Right lung (tissue), 10 donors: ENCODE measurements at places on chromosomes 6 and 20.

- DNase-seq, result no peak
Measured at GRCh38 chr6:155954149-155954548, 498.5 kb upstream of the NOX3 start.

DNA sequence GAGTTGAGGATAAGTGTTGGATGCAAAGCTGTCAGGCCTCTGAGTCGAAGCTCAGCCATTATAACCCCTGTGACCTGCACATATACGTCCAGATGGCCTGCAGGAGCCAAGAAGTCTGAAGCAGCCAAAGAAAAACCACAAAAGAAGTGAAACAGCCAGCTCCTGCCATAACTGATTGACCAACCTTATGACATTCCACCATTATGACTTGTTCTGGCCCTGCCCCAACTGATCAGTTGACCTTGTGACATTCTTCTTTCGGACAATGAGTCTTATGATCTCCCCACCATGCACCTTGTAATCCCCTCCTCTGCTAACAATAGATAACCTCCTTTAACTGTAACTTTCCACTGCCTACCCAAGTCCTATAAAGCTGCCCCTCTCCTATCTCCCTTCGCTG lies 133.7 kb upstream of the AGPAT4 start:
- DNase-seq, result no peak

- peak; percentile 40 for DNase-seq
Measured at GRCh38 chr20:37396416-37397075, 50.6 kb downstream of the SRC start.

- DNase-seq, result no peak
Measured at GRCh38 chr6:25645916-25646315, 6.1 kb upstream of the SCGN start.

- DNase-seq, result no peak
Measured at GRCh38 chr6:139126255-139126654, 8.6 kb upstream of the HECA start.

DNA sequence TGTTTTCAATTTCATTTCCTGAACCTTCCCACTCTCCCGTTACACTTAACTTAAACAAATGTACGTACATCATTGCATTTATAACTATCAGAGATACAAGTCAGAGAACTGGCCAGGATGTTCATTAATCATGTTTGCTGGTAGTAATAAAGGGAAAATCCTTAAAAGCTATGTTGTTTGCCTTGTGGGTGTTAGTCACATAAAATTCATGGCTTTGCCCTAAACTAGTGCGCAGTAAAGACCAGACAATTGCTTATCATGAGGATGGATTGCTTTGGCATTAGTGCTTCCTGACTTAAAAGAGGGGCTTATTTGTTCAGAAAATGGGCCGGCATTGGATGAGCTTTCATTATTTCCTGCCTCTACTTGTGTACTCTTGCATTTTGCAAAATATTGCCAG lies 1037.3 kb upstream of the FLRT3 start:
- no peak for DNase-seq

GRCh38 chr6:53461041-53461656 lies 83.8 kb downstream of the GCLC start:
- DNase-seq, result no peak

DNA sequence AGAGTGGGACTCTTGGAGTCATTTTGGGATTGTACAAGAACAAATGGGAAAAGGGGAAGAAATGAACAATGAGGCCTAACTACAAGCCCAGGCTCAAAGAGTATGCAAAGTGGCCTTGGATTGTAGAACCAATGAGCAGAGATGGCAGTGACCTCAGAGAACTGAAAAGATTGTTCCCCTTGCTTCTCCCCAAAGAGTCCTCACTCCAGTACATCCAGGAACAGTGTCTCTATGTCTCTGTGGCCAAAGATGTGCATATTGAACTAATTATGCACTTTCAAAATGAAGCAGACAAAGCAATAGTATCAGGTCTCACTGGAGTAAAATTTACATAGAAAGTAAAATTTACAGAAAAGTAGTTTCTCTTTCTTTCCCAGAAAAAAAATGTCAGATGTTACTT lies 81.0 kb downstream of the SMLR1 start:
- no peak for DNase-seq

- no peak for DNase-seq
Measured at GRCh38 chr6:37177077-37177934, 7.4 kb downstream of the PIM1 start.

DNA sequence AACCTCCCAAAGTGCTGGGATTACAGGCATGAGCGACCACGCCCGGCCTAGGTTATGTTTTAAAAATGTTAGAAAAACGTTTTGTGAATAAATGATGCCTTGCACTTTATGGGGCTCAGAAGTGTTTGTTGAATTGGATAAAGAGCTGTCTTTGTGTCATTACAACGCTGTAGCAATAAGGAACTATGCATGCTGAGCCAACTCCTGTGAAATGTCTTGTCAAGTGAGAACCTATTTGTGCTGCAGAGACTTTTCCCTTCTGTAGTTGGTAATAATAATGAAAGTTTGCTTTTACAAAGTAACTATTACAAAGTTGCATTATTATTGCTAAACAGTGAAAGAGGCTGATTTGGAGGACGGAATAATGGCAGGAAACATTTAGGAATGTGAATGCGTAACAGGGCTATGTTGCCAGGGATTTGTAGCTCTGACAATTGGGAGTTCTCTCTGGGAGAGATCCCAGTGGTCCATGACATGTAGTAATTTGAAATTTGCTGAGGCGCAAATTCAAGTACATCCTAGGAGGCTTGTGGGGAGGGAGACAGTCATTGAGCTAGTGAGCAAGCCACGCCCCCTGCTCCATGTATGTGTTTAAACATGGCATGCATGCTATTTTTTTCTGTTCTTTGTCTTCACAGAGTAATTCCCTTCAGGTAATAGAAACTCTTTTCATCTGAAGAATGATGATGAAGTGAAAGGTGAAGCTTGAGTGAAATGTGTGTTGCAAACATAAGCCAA lies 16.8 kb upstream of the BICRAL start:
- no peak for DNase-seq

DNA sequence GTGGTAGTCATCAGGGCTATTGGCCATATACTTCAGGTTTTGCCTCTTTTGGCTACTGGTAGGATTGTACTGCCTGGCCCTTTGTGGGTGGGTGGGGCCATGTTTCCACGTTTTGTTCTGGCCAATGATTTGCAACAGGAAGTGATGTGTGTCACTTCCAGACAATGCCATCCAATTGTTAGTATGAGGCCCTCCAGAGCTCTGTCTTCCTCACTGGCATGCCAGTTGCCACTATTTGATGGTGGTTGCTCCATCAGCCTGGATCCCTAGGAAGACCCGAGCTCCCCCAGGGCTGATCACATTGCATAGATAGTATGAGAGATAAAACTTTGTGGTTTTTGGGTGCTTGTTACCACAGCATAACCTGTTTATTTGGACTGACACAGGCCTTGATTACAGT lies 7.7 kb upstream of the LRRN4 start:
- DNase-seq, result no peak

DNA sequence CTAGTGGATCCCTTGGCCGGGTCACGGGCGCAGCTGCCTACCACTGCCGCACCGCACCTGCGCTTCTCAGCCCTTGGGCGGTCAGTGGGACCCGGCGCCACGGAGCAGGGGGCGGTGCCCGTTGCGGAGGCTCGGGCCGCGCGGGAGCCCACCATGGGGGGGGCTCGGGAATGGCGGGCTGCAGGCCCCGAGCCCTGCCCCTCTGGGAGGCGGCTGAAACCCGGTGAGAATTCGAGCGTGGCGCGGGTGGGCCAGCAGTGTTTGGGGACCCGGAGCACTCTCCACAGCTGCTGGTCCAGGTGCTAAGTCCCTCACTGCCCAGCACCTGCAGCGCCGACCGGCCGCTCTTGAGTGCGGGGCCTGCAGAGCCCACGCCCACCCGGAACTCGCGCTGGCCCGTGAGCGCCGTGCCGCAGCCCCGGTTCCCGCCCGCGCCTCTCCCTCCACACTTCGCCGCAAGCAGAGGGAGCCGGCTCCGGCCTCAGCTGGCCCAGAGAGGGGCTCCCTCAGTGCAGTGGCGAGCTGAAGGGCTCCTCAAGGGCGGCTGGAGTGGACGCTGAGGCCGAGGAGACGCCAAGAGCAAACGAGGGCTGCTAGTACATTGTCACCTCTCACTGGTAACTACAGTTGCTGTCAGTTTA lies 120.5 kb upstream of the TMEM170B start:
- DNase-seq, result no peak

GRCh38 chr6:155103816-155104366 lies 108.8 kb downstream of the TIAM2 start:
- no peak for DNase-seq

- no peak for DNase-seq
Measured at GRCh38 chr6:118844915-118845314, 49.0 kb upstream of the ASF1A start.

GRCh38 chr6:101845172-101845571 lies 451.7 kb downstream of the GRIK2 start:
- no peak for DNase-seq

DNA sequence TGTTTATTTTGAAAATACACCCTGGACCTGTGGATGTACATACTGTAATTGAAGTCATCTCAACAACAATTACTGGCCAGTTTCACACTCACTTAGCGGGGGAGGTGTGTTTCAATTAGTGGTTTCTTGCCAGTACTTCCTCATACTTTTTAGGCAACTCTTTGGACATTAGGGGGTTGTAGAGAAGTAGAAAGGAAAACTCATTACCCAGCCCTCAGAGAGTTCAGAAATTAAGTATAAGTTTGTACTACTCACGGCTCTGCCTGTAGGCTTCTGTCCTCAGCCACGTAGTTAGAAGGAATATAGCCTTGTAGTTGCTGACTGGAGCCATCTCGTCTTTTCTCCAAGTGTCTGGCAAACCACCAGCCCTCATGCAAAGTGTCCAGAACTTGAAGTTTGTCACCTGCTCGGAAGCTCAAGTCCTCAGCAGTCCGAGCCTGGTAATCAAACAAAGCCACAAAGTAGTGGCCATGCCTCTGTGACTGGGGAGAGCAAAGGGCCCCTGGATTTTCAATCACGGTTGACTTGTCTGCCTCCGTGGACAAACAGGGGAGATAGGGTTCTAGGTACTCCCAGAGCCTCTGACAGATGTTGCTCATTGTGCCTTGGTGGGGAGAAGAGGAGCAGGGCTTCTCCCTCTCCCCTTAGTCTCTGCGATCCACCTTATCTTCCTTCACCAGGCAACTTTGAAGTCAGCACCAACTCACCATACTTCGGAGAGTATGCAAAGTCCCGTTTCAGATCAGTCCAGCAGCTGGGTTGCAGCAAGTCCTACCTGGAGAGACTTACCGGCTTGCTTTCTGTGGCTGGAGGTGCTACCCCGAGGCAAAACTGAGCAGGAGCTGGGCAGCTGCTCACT lies 749 bp downstream of the FRK start:
- peak; percentile 55 for DNase-seq

DNA sequence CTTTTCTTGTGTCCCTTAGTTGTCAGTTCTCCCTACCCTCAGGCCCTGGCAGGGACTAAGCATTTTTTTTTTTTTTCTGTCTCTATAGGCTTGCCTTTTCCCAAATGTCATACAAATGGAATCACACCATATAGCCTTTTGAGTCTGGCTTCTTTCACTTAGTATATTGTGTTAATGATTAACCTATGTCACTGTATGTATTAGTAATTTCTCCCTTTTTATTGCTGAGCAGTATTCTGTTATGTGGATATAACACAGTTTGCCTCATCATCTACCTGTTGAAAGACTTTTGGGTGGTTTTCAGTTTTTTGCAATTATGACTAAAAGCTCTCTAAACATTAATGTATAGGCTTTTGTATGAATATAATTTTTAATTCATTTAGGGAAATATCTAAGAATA lies 16.0 kb upstream of the FBXO30 start:
- DNase-seq, result no peak

DNA sequence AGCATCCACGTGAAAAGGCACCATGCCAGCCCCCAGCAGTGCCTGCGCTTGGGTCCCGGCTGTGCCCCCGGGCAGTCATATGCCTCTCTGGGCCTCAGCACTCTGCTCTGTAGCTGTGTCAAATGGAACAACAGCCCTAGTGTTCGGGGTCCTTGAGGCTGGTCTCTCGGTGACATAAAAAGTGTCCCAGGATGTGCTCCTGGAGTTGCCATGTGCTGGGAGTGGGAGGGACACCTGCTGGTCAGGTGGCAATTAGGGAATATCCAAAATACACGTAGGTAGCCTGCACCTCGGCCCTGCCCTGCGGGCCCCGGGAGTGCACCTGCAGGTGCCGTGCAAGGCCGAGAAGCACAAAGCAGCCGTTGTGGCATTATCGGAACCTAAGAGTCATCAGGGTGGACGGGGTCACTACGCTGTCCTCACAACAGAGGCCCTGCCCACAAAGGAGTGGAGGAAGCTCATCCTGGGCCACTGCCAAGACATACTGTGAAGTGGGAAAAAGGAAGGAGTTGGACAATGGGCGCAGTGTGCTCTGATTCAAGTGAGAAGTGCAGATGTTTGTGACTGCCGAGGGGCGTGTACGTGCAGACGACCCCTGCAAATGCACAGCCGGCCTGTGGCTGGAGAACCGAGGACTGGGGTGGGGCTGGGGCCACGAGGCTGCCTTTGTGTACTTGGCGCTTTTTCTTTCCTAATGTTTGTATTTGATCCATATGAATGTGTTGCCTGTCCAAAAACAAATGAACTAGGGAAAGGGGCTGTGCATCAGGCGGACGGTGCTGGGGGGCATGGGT lies 24.6 kb downstream of the SLCO4A1 start:
- DNase-seq, result no peak

- no peak for DNase-seq
Measured at GRCh38 chr6:136535880-136536650, 14.2 kb downstream of the MAP7 start.
